Substantia nigra (tissue), 51 donors: ENCODE measurements at places on chromosomes 1 and 21.

DNA sequence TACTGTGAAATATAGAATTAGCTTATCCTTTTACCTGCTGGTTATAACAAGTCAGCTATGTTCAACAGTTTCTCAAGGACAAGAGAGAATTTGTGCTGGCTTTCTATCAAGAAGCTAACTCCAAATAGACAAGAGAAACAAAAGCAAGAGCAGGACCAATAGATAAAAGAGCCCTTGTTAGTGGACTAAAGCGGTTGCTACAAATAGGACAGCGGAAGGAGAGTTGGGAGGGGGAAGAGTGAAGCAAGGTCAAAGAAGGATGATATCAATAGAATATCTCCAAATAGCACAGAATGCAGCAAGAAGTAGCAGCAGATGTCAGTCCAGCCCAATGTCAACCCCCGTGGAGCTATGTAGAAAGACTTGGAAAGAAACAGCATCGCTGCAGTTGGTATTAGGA, 53.0 kb upstream of the AKT3 start:
- peak; percentile 10 for DNase-seq

DNA sequence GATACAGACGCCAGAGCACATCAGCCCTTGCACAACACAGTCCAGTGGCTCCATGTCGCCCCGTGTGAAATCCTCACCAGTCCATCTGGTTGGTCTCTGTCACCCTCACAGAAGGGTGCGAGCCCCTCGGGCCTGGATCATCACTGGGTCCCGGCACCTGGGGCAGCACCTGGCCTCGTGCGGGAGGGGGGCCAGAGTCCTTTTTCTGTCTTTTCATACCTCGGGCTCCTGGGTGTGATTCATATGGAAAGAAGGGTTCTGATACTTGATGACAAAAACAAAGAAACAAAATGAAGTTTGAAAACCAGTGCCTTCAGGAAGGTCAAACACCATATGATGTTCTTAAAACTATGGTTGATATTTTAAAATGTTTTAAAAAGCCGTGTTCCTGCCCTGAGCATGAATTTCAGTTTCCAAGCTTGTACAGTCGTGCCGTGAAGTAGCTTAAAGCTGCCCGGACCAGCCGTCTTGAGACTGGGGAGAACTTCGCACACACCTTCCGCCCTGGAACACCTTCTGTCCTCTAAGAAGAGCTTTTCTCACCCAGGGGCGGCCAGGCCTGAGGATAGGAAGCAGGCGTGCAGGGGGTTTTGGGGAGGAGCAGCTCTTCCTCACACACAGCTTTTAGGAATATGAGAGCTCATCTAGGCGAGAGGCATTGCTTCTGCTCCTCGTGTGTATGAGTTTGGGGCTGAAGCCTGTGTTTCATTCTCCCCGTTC, 35.2 kb downstream of the SLC37A1 start:
- DNase-seq = no peak

DNA sequence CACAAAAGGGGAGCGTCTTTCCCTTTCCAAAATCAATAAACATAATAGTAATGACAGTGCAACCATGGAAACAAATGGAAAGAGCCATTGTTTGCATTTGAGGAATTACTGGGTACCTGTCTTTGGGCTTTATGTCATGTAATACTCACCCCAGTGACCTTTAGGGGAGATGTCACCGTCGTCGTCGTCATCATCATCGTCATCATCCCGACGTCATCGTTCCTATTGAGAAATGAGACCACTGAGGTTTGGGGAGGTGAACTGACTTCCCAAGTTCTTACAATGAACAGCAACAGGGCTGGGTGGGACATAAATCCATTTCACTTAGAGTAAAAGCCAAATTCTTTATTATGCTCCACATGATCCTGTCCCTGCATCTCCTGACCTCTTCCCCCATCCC, 168.9 kb upstream of the KAZN start:
- no peak for DNase-seq

DNA sequence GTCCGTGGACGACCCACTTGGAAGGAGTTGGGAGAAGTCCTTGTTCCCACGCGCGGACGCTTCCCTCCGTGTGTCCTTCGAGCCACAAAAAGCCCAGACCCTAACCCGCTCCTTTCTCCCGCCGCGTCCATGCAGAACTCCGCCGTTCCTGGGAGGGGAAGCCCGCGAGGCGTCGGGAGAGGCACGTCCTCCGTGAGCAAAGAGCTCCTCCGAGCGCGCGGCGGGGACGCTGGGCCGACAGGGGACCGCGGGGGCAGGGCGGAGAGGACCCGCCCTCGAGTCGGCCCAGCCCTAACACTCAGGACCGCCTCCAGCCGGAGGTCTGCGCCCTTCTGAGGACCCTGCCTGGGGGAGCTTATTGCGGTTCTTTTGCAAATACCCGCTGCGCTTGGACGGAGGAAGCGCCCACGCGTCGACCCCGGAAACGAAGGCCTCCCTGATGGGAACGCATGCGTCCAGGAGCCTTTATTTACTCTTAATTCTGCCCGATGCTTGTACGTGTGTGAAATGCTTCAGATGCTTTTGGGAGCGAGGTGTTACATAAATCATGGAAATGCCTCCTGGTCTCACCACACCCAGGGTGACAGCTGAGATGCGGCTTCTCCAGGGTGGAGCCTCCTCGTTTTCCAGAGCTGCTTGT, 32.4 kb downstream of the PRMT2 start:
- DNase-seq = no peak

DNA sequence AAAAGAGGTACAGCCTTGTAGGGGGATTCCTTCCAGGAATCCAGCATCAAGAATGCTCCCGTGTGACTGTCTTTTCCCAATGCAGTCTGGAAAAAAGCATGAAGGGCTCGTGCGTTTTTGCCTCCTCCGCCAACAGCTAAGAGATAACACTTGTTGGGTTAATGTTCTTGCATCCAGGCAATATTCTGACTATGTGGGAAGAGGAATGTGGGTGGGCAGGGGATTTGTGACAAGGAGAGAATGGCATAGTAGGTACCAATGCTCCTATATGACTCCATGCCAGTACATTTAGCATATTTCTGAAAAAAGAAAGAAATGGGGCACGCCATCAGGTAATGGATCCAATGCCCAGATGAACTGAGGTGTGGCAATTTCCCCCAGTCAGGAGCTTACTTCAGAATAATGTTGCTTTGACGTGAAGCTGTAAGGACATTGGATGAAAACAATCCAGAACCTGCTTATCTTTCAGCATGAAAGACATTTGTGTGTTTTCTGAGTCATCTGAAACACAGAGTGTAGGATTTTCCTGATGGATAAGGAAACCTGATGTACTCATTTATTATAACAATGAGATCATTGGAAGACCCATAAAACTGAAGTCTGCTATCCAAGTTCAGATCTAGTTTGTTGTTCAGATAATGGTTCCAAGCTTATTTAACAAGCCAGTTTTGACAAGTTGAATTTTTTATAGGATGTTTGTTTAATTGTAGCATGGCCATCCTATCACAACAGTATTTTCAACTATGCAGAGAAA, 105.5 kb downstream of the LYPLAL1 start:
- DNase-seq = no peak

GRCh38 chr1:11951901-11952300, 17.4 kb downstream of the PLOD1 start:
- peak; percentile 43 for DNase-seq

DNA sequence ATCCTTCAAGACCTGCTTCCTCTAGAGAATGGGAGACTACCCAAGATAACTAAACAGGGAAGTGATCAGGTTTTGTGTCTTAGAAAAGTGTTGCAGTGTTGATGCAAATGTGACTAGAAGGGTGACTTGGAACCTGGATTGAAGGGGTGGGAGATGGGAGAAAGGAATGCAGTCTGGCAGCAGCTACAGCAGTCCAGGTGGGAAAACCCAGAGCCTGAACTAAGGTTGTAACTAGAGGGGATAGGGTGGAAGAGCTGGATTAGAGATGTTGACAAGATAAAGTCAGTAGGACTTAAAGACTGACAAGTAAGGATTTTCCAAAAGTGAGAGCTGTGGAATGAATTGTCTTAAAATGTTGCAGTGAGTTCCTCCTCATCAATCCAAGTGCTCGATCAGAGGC, 7.1 kb upstream of the SHISA4 start:
- no peak for DNase-seq

DNA sequence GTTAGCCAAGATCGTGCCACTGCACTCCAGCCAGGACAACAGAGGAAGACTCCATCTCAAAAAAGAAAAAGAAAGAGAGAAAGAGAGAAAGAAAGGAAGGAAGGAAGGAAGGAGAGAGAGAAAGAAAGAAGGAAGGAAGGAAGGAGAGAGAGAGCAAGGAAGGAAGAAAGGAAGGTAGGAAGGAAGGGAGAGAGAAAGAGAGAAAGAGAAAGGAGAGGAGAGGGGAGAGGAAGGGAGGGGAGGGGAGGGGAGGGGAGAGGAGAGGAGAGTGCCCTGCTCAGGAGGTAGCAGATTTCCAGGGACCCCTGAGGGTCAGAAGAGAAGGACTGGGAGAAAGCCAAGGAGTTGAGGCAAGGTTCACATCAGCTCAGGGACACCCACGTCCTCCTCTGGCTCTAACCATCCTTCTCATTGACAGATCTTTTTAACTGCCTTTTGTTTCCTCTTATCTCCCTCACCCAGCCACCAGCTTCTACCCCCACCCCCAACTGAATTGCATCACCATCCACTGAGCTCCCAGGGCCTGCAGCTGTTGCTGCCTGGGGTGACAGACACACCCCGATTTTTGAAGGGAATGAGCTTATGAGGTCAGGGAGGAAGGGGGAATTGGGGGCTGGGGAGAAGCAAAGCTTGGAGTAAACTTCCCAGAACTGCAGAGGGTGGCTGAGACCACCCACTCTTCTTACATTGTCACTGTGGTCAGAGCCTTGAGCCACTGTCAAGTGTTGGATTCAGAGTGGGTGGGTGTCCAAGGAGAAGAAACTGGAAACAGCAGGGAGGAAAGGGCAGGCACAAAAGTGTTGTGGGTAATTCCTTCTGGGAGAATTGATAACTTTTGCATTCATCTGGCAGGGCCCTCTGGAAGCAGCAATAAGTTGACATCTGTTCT, 91.6 kb downstream of the GLUL start:
- DNase-seq = peak; percentile 55

- DNase-seq = no peak
Measured at GRCh38 chr1:65009724-65010420, 43.5 kb upstream of the JAK1 start.

DNA sequence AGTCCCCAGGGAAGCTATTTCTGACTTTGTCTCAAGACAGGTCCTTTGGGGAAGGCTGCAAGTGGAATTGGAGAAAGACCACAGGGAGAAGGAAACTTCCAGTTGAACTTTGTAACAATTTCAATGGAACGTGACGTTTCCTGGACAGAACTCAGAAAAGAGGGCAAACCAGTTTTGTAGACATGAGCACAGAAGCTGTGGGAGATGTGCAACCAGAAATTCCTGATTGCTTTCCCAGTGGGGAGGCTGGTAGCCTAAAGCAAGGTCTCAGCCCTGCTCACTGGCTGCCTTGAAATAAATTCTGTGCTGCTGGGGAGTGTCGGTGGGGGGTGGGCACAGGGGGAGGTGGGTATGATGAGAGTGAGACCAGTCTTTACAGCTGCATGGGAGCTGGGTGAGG, 1206.7 kb upstream of the ADGRL2 start:
- DNase-seq = no peak

DNA sequence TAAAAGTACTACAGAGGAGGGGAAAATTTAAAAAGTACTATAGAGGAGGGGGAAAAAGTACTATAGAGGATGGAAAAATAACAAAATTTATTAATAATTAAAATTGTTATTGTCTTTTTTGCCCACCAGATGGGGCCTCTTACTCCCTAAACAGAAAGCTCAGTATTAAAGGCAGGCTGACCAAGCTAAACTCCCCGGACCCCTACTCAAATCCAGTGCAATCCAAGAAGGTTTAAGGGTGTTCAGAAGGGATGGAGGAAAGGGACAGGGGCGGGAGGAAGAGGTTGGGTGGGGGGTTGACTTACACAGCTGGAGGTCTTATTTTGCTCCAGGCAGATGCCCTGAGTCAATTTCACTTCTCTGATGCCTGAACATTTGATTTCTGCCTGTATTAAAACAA, 13.7 kb downstream of the CD34 start:
- DNase-seq = no peak

GRCh38 chr1:163823017-163823416, 501.3 kb downstream of the NUF2 start:
- DNase-seq = no peak

DNA sequence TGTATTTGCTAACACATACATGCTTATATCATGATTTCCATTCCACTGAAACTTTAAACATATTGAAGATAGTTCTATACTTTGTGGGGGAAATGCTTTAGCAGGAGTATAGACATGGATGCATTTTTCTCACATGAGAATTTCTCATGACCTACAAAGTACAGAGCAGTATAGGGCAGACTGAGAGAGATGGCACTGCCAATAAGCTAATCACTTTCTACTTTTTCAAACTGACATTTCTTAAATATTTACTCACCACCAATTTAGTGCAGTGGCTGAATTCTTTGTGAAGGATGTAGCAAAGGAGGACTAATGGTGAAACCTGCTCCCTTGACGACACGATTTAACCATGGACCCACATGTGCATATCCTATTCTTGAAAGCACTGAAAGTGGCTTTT, 923.5 kb downstream of the ADGRL2 start:
- DNase-seq = no peak

- DNase-seq = no peak
Measured at GRCh38 chr1:60280819-60281218, 207.2 kb upstream of the C1orf87 start.

GRCh38 chr21:30652891-30653290, 10.2 kb downstream of the KRTAP20-3 start:
- DNase-seq = no peak

DNA sequence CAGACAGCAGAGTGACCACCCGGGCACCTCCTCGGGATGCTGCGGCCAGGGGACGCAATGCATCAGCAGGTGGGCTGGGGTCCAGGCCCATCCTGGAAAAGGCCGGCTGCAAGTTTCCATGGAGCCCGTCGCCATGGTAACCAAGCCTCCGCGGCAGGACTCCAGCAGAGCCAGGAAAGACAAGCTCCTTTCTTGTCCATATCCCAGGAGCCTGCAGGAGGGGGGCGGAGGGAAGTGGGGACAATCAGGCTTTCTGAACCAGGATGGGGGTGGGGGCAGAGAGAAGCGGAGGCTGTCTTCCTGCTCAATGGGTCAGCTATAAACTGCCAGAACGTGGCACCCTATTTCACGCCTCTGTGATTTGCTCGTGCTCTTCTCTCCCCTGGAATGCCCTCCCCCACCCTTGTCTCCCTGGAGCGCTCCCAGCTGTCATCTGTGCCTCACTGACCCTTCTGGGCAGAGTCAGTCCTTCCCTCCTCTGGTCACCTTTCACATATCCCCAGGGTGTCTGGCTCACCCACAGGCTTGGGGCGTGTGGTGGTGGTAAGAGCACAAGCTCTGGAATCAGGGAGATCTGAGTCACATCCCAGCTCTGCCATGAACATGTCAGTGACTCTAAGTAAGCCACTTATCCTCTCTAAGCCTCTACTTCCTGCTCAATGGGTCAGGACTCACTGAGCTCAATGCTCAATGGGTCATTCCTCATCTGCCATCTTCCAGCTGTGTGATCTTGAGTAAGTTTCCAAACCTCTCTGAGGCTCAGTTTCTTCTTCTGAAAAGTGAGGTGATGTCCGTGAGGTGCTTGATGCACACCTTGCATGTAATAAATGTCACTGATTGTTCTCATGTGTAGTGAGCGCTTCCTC, 58.9 kb upstream of the LAPTM5 start:
- DNase-seq = peak; percentile 62

DNA sequence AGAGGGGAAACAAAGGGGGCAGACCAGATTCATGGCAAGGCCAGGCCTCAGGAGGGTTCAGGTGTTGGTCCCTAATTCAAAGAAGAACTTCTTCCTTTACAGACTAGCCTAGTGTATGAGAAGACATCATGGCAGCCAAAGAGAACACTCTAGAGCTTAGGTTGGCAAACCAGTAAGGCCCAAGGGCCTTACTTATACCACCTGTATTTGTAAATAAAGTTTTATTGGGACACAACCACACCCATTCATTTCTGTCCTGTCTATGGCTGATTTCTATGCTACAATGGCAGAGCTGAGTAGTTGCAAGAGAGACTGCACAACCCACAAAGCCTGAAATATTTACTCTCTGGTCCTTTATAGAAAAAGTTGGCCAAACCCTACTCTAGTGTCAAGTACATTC, 42.3 kb downstream of the SSBP3 start:
- DNase-seq = no peak
